MG63 (cell line): ENCODE measurements at places on chromosomes 16 and 17. TPM values are rescaled to one million over a fixed set of nuclear protein-coding genes. Genes with fewer than 3 reads are reported as not detected.

- no peak for DNase-seq
These were observed 70.2 kb upstream of the GNAO1 start for GRCh38 chr16:56121156-56121500.

EVI2A gene
- 0.39 and 0.66 TPM in 2 replicates for total RNA-seq

- DNase-seq, result no peak
These were observed 31.7 kb downstream of the CPNE2 start for GRCh38 chr16:57123974-57124674.

PVALEF gene
- total RNA-seq, result not detected in 2 replicates

GRCh38 chr17:48478224-48479013 lies 48.4 kb upstream of the SKAP1 start:
- no peak for DNase-seq

GRCh38 chr16:2715519-2715918 lies 4.5 kb downstream of the PRSS27 start:
- no peak for DNase-seq

DNA sequence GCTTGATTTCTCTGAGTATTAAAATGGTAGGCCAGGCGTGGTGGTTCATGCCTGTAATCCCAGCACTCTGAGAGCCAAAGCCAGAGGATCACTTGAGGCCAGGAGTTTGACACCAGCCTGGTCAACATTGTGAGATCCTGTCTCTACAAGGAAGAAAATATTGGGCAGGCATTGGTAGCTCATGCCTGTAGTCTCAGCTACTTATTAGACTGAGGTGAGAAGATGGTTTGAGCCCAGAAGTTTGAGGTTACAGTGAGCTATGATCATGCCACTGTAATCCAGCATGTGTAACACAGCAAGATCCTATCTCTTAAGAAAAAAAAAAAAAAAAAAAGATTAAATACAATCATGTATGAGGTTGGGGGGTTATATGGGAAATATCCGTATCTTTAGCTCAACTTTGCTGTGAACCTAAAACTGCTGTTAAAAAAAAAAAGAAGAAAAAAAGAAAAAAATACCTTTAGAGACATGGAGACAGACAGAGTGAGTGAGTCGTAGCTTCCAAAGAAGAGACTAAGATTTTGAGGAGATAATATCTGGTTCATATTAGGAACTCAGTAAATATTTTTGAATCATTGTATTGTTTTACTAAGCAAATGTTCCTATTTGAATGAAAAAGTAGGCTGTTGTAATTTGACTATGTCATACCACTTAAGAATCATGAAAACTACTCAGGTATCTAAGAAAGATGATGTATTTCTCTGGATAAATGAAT lies 325.7 kb upstream of the TBX2 start:
- DNase-seq, result no peak

GRCh38 chr17:76678330-76678729 lies 32.4 kb downstream of the MXRA7 start:
- DNase-seq, result no peak

GRCh38 chr16:17026600-17027242 lies 444.0 kb downstream of the XYLT1 start:
- no peak for DNase-seq

DNA sequence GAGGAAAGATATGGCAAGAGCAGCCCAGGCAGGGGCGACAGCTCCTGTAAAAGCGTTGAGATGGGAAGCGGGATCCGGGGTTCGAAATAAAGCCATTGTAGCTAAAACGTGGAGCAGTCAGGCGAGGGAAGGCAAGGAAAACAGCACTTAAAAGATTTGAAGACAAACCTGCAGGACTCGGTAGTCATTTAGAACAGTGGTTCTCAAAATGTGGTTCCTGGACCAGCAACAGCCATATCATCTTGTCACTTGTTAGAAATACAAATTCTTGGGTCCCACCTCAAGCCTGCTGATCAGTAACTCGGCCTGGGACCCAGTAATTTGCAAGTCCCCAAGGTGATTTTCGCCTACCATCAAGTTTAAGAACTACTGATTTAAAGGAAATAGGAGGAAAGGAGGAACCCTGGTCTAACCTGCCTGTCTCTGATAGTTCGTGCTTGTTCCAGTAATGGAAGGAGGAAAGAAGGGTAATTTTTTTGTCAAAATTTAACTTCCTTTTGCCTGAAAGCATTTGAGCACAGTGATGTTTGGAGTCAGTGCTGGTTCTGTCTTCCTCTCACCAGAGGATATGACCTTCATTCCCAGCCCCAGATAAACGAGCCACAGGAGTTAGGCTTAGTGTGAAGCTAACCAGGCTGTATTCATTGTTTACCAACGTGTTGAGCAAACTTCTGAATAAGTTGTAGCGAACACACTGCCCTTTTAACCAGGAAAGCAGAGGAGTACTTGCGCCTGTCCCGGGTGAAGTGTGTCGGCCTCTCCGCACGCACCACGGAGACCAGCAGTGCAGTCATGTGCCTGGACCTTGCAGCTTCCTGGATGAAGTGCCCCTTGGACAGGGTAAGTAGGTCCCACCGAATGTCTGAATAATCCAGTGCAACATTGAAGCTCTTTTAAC lies 1.1 kb downstream of the ORC6 start:
- peak; percentile 36 for DNase-seq

GRCh38 chr16:57834936-57835335 lies 32.6 kb upstream of the KIFC3 start:
- DNase-seq, result peak; percentile 65

DNA sequence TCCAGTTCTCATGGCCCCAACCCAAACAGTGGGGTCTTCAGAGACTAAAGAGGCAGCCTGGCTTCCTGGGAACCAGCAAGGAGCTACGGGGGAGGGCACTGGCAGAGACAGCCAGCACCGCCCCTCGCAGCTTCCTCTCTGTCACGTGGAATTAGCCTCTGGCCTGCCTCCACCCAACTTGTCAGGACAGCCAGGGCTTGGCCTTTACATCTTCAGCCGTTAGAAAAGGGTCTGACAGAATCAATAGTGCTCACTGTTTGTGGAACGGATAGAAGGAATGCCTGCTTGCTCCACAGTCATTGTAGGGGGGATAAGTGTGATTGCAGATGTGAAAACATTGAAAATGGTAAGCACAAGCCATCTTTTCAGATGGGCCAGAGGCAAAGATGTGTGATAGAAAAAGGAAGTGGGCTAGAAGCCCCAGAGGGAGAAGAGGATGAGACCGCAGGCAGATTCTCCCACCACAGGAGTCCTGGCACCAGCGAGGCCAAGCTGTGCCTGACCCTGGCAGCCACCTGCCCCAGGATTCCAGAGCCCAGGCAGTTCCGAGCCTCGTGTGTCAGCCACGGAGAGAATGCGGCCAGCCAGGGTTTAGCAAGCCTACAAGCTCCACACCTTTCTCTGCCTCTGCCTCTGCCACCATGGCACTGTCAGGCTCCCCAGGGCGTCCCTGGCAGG lies 18.6 kb downstream of the GRIN2C start:
- DNase-seq, result peak; percentile 54

GRCh38 chr17:7977039-7977438 lies 25.4 kb upstream of the GUCY2D start:
- no peak for DNase-seq

CD300A gene
- not detected in 2 replicates for total RNA-seq

GCGR gene
- not detected in 2 replicates for total RNA-seq

DNA sequence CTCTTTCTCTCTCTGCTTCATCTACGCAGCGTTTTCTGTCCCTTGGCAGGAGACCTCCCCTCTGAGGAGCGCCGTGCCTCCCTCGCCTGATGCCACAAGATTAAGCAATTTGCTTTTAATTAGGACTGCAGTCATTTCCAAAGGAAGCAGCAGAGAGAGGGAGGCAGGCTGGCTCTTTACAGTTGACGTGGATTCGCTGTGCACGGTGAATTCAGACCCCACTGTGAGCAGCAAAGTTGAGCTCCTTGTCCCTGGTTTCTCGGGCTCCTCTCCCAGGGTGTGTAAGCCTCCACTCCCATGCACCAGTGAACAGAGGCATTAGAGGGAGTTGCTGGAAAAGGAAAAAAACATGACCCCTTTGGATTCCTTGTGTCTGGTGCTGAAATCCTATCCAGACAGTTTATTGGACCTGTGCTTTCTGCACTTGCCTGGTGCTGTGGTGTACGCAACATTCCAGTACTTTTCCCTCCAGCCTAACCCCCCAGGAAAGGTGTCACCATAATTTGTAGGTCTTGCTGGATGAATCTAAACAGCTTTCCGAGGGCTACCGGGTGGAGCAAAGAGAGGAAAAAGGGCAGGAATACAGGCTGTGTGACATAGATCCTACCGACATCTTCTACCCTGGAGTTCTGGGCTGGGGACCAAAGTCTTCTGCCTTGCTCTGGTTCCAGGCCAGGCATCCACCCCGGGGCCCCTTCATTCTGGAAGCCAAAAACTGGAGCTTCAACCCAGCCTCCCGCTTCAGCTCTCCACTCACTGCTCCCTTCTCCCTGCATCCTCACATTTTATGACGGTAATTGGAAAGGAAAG lies 171.0 kb downstream of the MAF start:
- no peak for DNase-seq

PRSS33 gene
- total RNA-seq, result not detected in 2 replicates

DNA sequence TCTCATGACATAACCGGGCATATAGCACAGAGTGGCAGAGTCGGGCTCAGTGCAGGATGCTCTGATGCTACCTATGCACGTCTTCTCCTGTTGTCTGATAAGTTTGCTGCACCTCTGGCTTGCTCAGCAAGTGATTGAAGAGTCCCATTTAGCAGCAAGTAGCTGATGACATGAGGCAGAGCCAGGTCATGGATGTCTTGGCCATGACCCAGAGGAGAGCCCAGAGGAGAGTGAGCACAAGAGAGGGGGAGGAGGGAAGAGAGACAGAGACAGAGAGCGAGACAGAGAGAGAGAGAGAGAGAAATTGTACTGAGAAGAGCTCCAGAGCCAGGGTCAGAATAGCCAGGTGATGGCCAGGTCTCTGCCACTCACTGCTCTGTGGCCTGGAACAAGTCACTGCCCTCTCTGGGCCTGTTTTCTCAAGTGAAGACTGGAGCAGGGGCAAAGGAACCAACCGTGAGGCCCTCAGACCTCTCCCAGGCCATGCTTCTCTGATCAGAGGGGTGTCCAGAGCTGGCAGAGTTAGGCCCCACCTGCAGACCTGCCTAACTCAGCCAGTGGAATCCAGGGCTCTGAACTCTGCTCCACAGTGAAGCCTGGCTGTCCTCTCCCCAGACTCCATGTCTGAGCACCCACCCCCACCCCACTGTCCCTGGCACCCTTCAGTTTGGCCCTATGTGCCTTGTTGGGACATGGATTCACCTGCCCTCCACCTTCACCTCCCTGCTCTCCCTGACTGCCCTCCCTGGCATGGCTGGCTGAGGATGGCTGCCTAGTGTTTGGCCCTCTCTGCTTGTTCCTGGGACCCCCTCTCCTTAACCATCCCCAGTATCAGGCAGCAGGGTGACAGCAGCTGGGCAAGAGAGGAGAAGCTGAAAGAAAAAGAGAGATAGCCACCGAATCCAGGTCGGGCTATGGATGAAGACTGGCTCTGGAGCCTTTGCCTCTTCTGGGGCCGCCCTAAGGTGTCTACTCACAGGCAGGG lies 4.3 kb upstream of the KRT35 start:
- no peak for DNase-seq

- no peak for DNase-seq
These were observed 66.7 kb downstream of the NUP88 start for GRCh38 chr17:5352681-5353289.

GRCh38 chr17:31225831-31226230 lies 71.2 kb downstream of the OMG start:
- no peak for DNase-seq

- no peak for DNase-seq
These were observed 6.8 kb upstream of the CCL3L1 start for GRCh38 chr17:36203335-36203734.

DNA sequence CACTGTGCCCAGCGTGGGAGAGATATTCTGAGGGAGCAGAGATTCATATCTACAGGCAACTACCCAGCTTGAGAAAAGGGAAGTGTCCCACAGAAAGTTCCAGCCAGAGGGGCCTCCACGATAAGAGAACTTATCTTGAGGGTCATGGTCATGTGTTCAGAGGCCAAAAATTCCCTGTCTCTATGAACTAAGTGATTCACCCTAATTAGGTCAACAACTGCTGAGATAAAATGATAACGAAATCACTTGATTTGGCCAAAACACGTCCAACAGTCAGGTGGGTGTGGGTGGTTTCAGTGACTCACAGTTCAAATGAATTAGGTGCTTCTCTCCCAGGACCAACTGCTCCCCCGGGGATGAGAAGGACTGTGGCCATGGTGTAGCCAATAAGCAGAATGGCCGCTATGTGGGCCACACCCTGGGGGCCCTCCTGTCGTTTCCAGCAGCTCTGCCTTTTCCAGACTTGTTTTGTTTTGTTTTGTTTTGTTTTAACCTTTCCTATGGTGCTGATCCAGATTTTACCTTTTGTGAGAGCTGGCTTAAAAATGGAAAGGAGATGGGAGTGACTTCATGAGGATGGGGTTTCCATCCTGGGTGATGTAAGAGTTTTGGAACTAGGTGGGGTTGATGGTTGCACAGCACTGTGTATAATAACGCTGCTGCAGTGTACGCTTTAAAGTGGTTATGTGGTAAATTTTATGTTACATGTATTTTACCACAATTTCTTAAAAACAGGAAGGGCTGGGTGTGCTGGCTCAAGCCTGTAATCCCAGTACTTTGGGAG lies 8.7 kb downstream of the DNAI2 start:
- peak; percentile 23 for DNase-seq
